ENCODE measurements at places on chromosomes 1 and 21.

DNA sequence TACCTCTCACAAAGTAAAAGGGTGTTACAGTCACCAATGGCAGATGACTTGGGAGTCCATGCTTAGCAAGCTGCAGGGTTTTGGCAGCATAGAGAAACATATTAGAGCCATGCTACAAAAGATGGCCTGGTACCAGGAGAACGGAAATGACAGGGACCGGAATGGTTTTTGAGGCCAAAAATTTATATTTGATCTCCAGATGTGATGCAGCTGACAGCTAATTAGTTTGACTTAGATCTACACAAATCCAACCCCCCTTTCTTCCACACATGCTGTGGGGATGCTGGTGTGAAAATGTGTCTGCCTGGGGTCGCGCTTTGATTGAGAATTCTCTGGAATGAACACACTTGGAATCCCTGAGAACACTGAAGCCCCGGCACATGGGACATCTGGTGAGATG is 26.5 kb downstream of the SYF2 start:
- DNase-seq: no peak

DNA sequence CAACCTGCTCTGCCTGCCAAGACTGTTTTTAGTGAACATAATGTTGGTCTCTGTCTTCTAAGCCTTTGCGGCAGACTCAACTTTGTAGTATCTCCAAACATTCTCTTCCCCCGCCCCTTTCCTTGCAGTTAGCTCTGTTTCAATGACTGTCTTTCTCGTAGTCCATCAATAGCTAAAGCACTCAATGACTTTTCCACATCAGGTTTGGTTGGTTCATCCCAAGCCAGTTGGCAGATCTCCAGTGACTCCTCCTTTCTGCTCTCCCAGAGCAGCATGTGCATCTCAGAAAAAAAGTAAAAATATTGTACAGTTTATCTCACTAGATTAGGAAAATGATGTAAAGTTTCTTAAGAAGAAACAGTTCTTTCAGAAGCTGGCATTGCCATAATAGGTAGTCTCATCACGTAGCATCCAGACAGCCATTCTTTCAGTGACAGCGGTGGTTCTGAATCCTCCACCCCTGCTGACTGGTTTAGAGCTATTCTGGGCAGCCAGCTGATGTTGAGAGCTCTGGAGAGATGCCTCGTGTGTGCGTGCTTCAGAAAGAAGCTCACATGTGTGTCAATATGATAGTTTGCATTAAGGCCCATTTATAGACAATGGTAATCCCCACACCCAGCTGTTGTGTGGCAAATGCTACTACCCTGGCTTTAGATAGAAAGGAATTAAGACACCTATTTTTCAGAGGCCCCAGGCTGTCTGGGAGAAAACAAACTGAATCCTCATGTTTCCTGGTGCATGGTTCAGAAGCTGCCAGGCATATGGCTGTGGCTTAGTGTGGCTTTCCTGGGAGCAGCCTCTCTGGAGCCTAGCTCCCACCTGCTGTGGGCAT is 53.2 kb downstream of the CNN3 start:
- no peak for DNase-seq

DNA sequence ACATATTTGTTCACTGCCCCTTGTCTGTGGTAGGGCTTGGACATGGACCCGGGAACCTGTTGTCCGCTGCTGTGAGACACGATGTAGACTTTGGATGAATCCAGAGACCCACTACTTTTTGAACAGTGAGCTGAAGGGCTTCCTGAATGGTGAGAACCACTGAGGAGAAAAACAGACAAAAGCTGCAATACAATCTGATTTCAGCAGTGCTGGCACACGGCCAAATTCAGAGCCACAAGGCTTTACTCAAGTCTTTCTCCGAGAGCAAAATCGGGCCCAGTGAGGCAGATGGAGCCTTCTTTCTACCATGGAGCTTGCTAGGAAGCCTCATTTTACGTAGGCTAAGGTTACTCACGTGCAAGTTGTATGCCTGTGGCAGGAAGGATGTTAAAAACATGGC is 197.6 kb downstream of the SIPA1L2 start:
- DNase-seq: no peak

- no peak for DNase-seq
These were observed 109.8 kb downstream of the JAK1 start for GRCh38 chr1:64856553-64856952.

DNA sequence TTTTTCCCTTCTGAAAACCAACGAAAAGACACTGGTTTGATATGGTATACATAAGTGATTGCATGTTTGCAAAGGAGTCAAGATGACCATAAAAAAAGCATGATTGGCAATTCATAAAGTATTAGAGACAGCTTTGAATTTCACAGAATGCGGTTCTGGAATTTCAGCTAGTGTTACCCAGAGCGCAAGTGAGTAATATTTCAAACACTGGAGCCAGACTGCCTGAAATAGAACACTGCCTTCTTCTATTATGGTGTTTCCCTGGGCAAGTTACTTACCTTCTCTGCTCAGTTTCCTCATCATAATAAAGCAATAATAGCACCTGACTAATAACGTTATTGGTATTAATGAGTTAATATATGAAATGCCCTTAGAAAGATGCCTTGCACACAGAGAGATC is 54.7 kb downstream of the NEGR1 start:
- DNase-seq: no peak

DNA sequence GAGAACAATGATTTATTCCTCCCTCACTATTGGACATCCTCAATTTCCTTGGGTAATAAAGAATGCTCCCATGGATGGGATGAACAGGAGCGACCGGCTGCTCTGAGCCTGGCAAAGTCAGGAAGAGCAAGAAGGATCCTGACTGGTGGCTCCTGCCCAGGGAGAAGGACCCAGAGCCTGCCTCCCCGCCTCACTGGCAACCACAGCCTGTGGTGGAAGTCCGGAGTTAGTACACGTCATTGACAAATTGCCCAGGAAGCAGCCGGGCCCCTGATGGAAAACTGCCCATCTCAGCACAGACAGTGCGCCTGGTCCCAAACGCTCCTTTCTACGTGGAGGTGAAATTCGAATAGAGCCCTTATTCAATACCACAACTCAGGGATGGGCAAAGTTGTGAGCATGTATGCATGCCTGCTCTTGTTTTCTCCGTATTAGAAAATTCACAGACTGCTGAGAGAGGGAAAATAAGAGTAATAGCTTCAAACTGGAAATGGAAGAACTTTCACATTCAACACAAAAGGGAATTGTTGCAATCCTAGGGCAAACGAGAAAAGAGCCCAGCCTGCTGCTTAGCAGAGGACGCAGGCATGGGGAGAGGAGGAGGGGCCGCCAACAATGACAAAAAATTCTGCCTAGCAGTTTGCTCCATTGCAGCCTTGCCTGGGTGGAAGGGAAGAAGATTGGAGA is 397.1 kb upstream of the VAMP3 start:
- no peak for DNase-seq

DNA sequence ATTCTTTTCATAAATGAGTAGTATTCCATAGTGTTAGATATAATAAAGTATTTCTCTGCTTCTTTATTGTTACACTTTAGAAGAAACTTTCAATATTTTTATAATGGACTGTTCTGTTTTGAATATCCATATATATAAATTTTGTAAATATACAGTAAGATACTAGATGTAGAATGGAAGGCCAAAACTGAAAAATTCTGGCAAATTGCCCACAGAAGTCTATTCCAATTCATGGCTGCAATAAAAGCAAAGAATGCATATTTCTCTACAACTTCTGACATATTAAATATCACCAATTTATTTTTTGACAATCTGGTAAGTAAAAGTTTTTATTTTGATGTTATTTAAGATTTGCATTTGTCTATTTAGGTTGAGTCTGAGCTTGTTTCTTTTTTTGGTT is 532.5 kb downstream of the NCAM2 start:
- DNase-seq: no peak

GRCh38 chr1:174990382-174990999 is 9.3 kb upstream of the CACYBP start:
- no peak for DNase-seq

- DNase-seq: no peak
These were observed 1217.8 kb upstream of the ADGRL2 start for GRCh38 chr1:80582980-80583379.

DNA sequence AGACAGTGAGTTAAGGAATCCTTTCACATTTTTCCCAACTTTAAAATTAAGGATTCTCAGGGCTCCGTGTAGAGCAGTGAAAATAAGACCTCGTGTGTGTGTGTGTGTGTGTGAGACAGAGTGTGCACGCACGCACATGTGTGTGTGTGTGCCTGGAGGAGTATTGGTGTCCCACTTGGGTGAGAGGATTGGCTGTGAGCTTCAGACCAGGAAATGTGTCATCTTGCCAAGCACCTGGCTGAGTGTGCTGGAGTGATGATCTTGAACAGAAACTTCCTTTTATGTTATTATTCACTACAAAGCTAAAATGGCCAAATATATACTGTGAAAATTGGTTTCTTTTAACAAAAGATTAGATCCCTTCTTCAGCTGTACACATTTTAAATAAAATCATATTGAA is 35.2 kb upstream of the NTPCR start:
- no peak for DNase-seq

- no peak for DNase-seq
These were observed 68.6 kb upstream of the ERRFI1 start for GRCh38 chr1:8094481-8095241.

DNA sequence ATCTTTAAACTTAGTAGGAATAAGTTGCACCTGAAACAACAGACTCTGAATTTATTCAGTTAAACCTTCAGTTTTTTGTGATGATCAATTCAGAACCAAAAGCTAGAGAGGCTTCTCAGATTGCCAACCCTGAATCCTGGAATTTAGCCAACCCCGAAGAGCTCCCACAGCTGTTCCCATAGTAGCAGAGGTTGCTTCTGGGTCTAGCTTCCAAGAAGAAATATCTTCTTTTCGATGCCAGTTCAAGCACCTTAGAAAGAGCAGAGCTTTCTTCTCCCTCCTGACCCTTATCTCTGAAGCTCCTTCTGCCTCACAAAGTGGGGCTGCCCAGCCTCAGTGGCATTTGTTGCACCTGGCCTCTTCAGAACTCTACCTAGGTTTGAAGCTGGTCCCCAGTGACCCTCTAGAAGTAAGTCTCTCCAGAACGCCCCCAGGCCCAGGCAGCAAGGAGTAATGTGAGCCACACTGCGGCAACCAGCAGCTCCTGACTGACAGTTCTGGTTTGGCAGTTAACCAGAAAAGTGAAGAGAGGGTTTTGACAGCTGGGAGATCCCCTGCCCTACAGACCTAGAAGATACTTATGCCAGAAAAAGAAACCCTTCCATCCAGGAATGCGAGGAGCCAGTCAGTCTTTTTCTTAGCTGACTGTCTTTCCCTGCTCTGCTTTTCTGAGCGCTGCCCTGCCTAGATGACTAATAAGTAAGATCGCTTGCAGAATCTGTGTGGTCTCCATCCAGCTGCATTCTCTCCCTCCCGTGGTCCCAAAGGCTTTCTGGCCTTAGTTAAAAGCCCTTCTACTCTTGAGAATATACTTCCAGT is 165.9 kb downstream of the ADGRL4 start:
- DNase-seq: no peak

Measured in stimulated activated naive CD8-positive, alpha-beta T cell treated with anti-CD3 and anti-CD28 coated beads, Interleukin-15, Interleukin-2, amounts not matched to agents 100 U/mL and 50 U/mL, for 24 hours (primary cell).